ENCODE measurements at places on chromosomes 1 and 21.
A peak's percentile ranks its signal among the peaks of the same experiment; 100 is the strongest.

- peak; percentile 79 for DNase-seq
Observed at GRCh38 chr1:87805666-87806378, 477.1 kb downstream of the LMO4 start.

DNA sequence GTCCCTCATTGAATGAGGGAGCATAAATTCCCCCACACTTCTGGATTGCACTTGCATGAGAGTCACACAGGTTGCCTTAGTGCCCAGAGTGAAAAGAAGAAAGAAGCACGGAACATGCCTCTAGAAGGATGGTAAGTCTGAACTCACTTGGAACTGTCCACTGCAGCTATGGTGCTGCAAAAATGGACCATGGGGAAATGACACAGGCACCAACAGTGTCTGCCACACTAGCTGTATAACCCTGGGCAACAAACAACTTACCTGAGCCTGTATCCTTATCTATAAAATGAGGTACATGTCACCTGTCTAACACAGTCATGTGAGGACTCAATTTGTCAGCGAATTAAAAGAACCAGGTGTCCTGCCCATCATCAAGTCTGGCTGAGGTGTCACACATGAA is 50.7 kb downstream of the PALMD start:
- DNase-seq: no peak

- DNase-seq: no peak
Observed at GRCh38 chr1:69707103-69707502, 139.4 kb downstream of the LRRC7 start.

DNA sequence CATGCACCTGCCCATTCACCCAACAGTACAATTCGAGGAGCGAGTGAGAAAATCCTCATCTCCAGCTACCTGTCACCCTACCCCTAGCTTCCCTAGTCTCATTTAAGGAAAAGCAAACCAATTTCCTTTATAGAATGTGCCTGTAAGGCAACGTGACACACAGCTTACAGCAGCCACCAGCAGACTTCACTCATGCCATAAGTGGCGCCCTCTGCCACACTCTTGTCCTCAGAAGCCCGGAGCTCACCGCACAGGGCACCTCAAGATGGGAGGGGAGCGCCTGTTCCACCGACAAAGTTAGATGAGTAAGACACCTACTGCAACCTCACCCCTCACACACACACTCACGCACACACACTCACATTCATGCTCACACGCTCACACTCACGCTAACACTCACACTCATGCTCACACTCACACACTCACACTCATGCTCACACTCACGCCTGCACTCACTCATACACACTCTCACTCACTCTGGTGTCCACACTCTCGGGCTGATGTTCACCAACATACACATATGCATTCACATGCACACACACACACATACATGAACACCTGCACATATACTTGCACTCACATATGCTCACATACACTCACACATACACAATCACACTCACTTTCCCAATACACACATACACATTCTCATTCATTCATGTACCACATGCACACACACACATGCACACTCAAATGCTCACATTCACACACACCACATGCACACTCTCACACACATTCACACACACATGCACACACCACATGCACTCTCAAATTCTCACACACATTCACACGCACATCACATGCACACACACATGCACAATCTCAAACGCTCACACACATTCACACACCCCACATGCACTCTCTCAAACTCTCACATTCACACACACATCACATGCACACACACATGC is 170.7 kb downstream of the PSMG1 start:
- no peak for DNase-seq

- DNase-seq: peak; percentile 37
Observed at GRCh38 chr1:156347331-156347730, 9.0 kb downstream of the TSACC start.
